ENCODE measurements at places on chromosomes 5 and 9.

- no peak overlapping the region for H3K27ac ChIP-seq
- H3K36me3 ChIP-seq: no peaks in the 10 kb centered on the region
- no peak overlapping the region for H3K4me3 ChIP-seq
- no peaks in the 10 kb centered on the region for H3K27me3 ChIP-seq
Measured at GRCh38 chr5:172687940-172688339, 46.9 kb downstream of the NEURL1B start.

DNA sequence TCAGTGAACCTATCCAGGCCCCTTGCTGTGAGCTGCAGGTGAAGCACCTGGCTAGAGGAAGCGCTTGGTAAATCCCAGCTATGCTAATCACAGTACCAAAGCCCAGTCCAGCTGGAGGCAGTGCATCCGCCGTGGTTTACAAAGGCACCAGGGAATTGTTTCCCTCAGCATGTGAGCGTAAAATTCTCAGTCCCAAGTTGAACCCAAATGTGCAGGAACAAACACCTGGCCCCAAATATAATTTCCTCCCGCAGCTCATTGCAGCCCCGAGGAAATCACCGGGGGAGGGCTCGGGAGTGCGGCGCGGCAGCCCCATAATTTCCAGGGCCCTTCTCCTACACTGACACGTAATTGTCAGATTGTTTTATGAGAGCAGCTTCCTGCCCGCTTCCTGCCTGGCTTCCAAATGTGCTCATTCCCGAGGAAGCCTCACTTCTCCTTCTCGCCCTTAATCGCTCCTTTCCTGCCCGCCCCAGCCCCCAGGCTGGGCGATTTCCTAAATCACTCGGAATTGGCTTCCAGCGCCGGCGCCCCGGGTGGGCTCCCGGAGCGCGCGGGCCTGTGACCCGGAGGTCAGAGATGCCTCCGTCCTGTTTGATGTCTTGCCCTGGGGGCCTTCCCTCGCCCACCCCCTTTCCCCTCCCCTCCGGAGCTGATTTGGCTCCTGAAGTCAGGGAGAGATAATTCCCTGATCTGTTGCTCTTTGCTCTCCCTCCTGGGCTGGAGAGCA is 134.4 kb downstream of the FGF1 start:
- no peaks in the 10 kb centered on the region for H3K36me3 ChIP-seq
- no peak for DNase-seq
- H3K27ac ChIP-seq: no peak overlapping the region

GRCh38 chr5:153717287-153717686 is 226.8 kb downstream of the GRIA1 start:
- no peak overlapping the region for H3K4me3 ChIP-seq
- no peaks in the 10 kb centered on the region for H3K4me1 ChIP-seq
- no peaks in the 10 kb centered on the region for H3K36me3 ChIP-seq
- no peak for DNase-seq

GRCh38 chr5:35971186-35971877 is 19.9 kb downstream of the UGT3A1 start:
- no peaks in the 10 kb centered on the region for H3K4me1 ChIP-seq
- no peaks in the 10 kb centered on the region for H3K27me3 ChIP-seq
- no peak overlapping the region for H3K27ac ChIP-seq
- no peak for DNase-seq
- H3K4me3 ChIP-seq: no peak overlapping the region

DNA sequence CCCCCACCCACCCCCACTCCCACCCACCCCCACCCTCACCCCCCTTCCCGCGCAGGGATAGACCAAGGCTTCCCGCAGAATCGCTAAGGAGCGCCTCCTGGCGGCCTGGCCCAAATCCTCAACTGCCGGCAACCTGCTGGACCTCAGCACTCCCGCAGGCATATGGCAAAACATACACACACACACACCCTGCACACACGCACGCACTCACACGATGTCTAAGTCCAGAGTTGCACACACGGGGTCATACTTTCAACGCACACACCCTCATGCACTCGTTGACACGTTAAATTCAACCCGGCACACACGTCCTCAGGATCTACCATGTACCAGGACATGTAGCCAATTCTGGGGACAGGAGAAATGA is 1.7 kb downstream of the CPLX2 start:
- no peaks in the 10 kb centered on the region for H3K4me1 ChIP-seq
- no peak for DNase-seq
- H3K4me3 ChIP-seq: no peak overlapping the region
- H3K36me3 ChIP-seq: no peaks in the 10 kb centered on the region
- H3K27ac ChIP-seq: no peak overlapping the region

DNA sequence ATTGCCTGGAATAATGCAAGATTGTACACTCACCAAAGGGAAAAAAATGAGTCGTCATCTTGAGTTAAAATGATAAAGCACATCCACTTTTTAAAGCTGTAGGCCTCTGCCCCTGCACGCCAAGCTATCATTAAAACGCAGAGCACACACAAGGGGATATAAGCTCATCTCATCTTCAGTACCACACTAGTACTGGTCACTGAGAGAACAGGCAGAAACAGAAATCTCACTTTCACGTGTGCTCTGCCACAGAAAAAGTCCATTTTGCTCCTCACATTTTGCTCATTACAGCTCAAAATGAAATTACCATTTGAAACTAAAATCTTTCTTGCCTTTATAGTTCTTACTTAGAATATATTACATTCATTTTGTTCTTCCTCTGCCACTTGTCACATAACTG is 99.2 kb upstream of the SLC30A5 start:
- peaks cover 18% of the 10 kb centered on the region for H3K4me1 ChIP-seq
- peak overlapping the region; percentile 64 for H3K27ac ChIP-seq
- DNase-seq: no peak
- no peak overlapping the region for H3K4me3 ChIP-seq

GRCh38 chr5:66551945-66552344 is 44.2 kb upstream of the MAST4 start:
- H3K27ac ChIP-seq: no peak overlapping the region
- no peaks in the 10 kb centered on the region for H3K27me3 ChIP-seq
- H3K36me3 ChIP-seq: no peaks in the 10 kb centered on the region
- DNase-seq: no peak

DNA sequence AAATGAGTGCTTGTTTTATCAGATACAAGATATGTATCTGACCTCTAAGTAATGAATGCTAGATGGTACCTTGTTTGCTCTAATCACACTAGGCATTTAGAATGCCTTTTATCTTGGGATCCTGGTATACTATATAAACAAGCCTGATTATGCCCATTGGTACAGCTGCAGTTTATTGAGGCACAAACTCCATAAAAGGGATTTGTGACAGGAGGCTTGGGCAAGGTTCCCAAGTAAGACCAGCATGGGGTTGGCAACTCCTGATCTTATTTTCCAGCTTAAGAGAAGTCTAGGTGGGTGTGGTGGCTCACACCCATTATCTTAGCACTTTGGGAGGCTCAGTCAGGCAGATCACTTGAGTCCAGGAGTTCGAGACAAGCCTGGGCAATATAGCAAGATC is 93.9 kb upstream of the DMRT1 start:
- DNase-seq: no peak
- peaks cover 54% of the 10 kb centered on the region for H3K4me1 ChIP-seq
- H3K4me3 ChIP-seq: no peak overlapping the region
- H3K27ac ChIP-seq: peak overlapping the region; percentile 99
- peaks cover 43% of the 10 kb centered on the region for H3K36me3 ChIP-seq

- DNase-seq: no peak
- H3K36me3 ChIP-seq: no peaks in the 10 kb centered on the region
- H3K4me3 ChIP-seq: no peak overlapping the region
- no peaks in the 10 kb centered on the region for H3K27me3 ChIP-seq
Measured at GRCh38 chr5:142746532-142747433, 23.4 kb upstream of the ARHGAP26 start.

DNA sequence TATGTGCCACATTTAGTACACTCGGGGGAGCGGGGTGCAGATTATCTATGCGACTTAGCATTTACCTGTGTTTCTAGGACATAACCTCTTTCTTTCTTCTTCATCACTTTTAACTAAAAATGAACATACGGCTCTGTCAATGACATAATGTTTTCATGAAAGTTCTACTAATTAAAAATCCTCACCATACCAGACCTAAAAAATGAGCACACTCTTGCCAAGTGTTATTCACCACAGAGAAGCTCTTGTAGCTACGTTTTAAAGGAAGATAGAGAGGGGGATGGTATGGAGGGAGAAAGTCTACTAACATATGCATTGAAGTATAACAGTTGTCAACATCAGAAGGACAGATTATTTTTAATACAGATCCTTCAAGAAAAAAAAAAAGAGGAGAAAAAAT is 1.6 kb downstream of the CDH10 start:
- DNase-seq: no peak
- no peaks in the 10 kb centered on the region for H3K36me3 ChIP-seq
- H3K27ac ChIP-seq: no peak overlapping the region
- no peak overlapping the region for H3K4me3 ChIP-seq
- H3K4me1 ChIP-seq: no peaks in the 10 kb centered on the region

DNA sequence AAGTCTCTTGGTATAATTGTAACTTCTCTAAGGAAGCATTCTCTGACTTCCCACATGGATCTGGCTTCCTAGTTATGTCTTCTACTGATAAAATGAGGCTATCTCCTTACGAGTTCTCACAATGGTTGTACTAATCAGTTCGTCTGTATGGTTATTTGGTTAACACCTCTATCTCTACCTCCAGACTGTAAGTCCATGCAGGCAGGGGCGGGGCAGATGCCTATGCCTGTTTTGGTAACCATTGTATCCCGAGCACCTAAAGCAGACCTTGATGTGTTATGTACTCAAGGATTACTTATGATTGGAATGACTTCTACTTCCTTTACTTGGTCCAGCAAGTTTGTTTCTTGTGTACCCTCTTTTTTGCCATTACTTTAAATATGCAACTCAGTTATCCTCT is 125.0 kb upstream of the PITX1 start:
- DNase-seq: no peak
- no peak overlapping the region for H3K27ac ChIP-seq
- H3K4me3 ChIP-seq: no peak overlapping the region
- no peaks in the 10 kb centered on the region for H3K36me3 ChIP-seq
- peaks cover 16% of the 10 kb centered on the region for H3K27me3 ChIP-seq

DNA sequence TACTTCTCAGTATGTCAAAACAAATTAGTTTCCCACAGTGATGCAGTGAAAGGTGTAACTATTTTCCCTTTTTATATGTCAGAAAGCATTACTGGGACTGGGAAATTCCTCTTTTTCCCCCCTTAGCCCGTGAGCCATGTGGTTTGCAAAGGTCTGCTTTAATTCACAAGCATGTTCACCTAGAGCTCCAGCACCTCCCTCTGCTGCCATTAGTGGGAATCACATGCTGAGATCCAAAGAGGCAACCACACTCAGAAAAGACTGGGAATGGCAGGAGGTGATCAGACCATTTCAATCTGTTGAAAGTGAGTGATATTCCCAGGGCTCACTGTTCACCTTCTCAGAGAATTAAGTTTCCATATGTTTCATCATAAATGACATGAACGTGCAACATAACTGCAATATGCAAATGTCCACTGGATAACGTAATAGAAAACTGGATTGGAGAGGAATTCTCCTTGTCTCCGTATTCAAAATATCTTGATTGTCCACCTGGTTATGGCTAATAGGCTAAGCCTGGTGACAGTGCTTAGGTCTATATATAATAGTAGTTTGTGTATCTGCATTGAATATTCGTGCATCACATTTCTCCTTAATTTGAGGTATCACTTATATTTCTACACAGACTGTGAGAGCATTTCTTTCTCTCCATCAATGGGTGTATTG is 703.5 kb upstream of the WWC1 start:
- no peak for DNase-seq
- H3K4me3 ChIP-seq: no peak overlapping the region
- peaks cover under 1% of the 10 kb centered on the region for H3K4me1 ChIP-seq
- H3K27me3 ChIP-seq: no peaks in the 10 kb centered on the region

GRCh38 chr9:15722888-15723287 is 170.0 kb downstream of the CCDC171 start:
- H3K27ac ChIP-seq: no peak overlapping the region
- H3K4me1 ChIP-seq: no peaks in the 10 kb centered on the region
- no peak overlapping the region for H3K4me3 ChIP-seq
- no peak for DNase-seq
- H3K36me3 ChIP-seq: no peaks in the 10 kb centered on the region
- H3K27me3 ChIP-seq: no peaks in the 10 kb centered on the region

DNA sequence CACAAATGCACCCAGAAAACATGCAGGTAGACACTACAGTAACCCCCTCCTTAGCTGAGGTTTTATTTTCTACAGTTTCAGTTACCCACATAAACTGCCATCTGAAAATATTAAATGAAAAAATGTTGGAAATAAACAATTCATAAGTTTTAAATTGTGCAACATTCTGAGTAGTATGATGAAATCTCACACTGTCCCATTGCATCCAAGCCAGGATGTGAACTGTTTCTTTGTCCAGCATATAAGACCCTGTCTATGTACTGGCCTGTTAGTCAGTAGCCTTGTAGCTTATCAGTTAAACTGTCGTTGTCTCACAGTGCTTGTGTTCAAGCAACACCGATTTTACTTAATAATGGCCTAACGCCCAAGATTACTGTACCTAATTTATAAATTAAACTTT is 630.5 kb downstream of the ANXA1 start:
- no peaks in the 10 kb centered on the region for H3K27me3 ChIP-seq
- no peak overlapping the region for H3K4me3 ChIP-seq
- H3K4me1 ChIP-seq: peaks cover 2% of the 10 kb centered on the region
- no peaks in the 10 kb centered on the region for H3K36me3 ChIP-seq

GRCh38 chr9:16105168-16106020 is 552.6 kb downstream of the CCDC171 start:
- no peak overlapping the region for H3K4me3 ChIP-seq
- H3K27ac ChIP-seq: no peak overlapping the region
- DNase-seq: no peak
- no peaks in the 10 kb centered on the region for H3K4me1 ChIP-seq

GRCh38 chr5:74978345-74978744 is 74.0 kb downstream of the GCNT4 start:
- no peaks in the 10 kb centered on the region for H3K4me1 ChIP-seq
- no peaks in the 10 kb centered on the region for H3K36me3 ChIP-seq
- no peak for DNase-seq
- no peak overlapping the region for H3K4me3 ChIP-seq

- H3K27me3 ChIP-seq: peaks cover 15% of the 10 kb centered on the region
- peak overlapping the region; percentile 76 for H3K4me3 ChIP-seq
- H3K36me3 ChIP-seq: peaks cover 7% of the 10 kb centered on the region
- no peak for DNase-seq
Measured at GRCh38 chr5:157574456-157575380, 857 bp downstream of the ADAM19 start.

DNA sequence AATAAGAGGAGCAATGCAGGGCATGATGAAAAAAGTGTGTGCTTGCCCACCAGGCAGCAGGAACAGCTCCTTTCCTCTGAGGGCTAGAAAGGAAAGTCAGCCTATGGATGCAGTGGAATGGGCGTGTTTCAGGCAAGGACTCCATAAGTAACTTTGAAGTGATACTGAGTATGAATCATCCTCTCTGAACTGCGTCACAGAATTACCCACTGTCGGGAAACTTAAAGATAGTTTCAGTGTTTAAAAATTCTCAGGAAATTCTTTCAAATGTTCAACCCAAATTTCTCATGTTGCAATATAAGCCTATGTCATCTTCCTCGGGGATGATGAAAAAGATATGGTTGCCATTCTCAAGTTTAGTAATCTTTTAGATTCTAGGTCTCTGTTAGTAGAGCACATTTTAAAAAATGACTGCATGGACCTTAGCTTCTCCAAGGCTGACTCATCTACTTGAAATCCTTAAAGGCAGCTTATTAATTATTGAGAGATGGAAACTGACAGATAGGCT is 27.7 kb downstream of the PTCD2 start:
- no peak overlapping the region for H3K4me3 ChIP-seq
- peak overlapping the region; percentile 91 for H3K27ac ChIP-seq
- H3K27me3 ChIP-seq: no peaks in the 10 kb centered on the region
- peaks cover 3% of the 10 kb centered on the region for H3K36me3 ChIP-seq
- DNase-seq: no peak

- H3K4me1 ChIP-seq: peaks cover 22% of the 10 kb centered on the region
- no peak overlapping the region for H3K27ac ChIP-seq
- DNase-seq: no peak
Measured at GRCh38 chr9:136048560-136049411, 46.3 kb downstream of the NACC2 start.
